HL-60 (cell line): ENCODE measurements at places on chromosomes 7 and 10.

GRCh38 chr10:71359364-71360046 is 37.2 kb upstream of the CDH23 start:
- peak; percentile 52 for DNase-seq

DNA sequence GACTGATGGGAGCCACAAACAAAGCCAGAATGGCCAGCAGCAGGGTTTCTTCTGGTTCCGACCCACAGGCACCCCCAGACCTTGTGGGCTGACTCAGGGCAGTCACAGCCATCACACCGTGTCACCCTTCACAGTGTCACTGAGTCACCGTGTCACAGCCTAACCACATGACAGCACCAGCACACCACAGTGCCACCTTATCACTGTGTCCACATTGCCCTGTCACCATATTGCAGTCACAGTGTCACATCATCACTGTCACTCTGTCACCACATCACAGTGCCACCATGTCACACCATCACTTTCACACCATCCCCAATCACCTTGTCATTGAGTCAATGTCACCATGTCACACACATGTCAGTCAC is 77.0 kb downstream of the OAT start:
- peak; percentile 22 for DNase-seq

- no peak for DNase-seq
These were observed 333.1 kb downstream of the CXCL12 start for GRCh38 chr10:44051584-44052385.

GRCh38 chr10:119263951-119264617 is 56.7 kb downstream of the GRK5 start:
- no peak for DNase-seq

DNA sequence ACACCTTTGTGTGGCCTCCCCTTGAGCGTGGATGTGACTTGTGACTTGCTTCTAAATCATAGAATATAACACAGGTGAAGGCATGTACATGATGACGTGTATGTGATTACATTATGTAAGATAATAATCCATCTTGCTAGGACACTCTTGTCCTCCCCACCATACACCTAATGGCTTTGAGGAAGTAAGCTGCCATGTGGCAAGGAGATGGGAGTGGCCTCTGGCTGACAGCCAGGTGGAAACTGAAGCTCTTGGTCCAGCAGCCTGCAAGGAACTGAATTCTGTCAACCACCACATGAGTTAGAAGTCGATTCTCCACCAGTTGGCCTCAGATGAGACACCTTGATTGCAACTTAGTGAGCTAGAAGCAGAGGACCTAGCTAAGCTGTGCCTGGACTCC is 67.4 kb upstream of the ELN start:
- peak; percentile 63 for DNase-seq

GRCh38 chr10:69965919-69966662 is 86.6 kb upstream of the MACROH2A2 start:
- DNase-seq: no peak

- peak; percentile 2 for DNase-seq
These were observed 110.0 kb downstream of the EMX2 start for GRCh38 chr10:117652228-117653169.

GRCh38 chr10:73359492-73359891 is 828 bp upstream of the CFAP70 start:
- DNase-seq: no peak

DNA sequence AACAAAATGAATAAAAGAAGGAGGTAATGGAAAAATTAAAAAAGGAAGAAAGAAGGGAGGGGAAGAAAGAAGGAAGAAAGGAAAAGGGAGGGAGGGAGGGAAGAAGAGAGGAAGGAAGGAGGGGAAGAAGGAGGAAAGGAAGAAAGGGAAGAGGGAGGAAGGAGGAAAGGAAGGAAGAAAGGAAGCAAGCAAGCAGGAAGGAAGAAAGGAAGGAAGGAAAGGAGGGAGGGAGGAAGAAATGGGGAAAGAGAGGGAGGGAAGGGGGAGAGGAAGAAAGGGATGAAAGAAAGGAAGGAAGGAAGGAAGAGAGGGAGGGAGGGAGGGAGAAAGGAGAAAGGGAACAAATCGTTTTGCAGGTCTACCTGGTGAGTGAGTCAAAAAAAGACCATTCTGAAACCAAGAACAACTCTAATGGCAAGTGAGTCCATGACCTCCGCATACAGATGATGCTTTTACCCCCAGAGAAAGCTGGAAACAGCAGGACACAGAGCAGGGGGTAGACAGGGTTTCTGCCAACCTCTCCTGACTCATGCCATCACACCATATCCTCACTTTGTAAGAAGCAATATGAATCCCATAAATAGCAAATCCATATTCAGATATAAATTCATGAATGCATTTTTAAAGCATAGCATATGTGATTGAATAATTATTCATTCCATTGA is 1112.9 kb upstream of the AUTS2 start:
- no peak for DNase-seq

DNA sequence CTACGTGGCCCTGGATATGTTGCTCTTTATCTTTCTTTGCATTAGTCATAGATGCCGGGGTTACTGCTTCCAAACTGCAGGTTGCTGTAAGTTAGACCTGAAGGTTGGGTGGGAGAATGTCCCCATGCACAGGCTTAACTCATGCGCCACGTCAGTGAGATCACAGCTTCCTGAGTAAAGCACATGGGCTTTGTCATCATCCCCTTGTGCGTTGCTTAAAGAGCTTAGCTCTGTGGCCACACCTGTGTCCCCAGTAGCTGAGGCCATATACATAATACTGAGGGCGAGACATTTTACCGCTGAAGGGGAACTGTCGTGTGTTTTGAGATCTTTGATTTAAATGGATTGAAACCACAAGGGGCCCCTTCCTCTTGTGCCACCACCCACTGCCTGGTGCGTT is 45.8 kb upstream of the BTBD16 start:
- DNase-seq: peak; percentile 9

GRCh38 chr7:34247468-34247867 is 342.1 kb downstream of the BMPER start:
- DNase-seq: no peak

- no peak for DNase-seq
These were observed 545.1 kb downstream of the AUTS2 start for GRCh38 chr7:70143075-70144044.

DNA sequence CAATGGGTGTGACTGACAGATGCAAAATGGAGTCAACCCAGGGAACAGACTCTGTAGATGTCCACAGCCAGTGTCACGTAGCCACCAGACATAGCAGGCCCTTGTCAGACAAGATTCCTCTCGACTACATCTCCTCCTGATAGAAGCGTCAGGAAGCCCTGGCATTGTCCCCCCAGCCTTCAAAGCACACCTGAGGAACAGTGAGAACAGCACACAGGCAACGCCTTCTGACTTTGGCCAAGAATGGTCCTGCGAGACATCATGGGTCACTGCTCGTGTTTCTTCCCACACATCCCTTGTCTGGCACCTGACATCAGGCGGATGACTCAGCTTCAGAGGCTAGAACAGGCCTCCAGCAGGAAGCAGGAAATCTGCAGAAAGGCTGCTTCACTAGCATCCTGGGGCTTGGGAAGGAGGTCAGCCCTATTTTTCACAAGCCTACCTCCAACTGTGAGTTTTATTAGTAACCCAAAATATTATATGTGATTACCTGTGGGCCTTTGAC is 52.8 kb upstream of the GPR26 start:
- no peak for DNase-seq

DNA sequence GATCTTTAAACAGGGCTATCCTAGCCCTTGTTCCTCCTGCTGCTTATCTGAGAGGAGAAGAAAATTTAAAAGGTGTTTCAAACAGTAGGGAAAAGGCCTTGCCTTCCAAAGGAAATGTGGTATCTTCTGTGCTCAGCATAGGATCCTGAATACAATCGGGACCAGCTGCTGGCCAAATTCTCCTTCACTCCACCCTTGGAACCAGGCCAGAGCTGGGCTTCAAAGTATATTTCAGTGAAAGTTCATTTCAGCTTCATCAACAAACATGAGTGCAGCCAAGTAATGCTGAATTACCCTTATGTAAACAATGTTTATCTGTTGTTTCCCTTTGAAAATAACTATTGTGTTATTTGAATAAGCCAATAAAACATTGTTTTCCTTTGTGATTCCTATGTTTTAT is 146.5 kb upstream of the MEOX2 start:
- DNase-seq: no peak

- no peak for DNase-seq
These were observed 48.0 kb downstream of the MTURN start for GRCh38 chr7:30182814-30183213.

GRCh38 chr7:4416396-4417056 is 265.6 kb upstream of the FOXK1 start:
- DNase-seq: no peak

- no peak for DNase-seq
These were observed 36.1 kb upstream of the CUL1 start for GRCh38 chr7:148662646-148663045.

DNA sequence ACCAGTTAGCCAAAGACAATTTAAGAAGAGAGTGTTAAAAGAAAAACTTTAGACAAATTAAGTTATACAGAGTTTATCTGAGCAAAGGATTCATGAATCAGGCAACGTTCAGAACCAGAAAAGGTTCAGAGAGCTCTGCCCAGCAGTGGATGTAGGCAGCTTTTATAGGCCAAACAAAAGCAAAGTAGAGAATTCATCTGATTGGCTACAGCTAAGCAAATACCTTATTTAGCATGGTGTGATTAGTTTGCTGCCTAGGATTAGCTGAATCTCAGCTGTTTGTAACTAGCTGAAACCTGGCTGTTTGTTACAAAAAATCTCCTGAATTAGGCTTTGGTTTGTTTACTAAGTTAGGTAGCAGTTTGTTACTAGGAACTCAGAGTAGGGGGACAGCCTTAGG is 66.0 kb downstream of the SLC25A40 start:
- no peak for DNase-seq

DNA sequence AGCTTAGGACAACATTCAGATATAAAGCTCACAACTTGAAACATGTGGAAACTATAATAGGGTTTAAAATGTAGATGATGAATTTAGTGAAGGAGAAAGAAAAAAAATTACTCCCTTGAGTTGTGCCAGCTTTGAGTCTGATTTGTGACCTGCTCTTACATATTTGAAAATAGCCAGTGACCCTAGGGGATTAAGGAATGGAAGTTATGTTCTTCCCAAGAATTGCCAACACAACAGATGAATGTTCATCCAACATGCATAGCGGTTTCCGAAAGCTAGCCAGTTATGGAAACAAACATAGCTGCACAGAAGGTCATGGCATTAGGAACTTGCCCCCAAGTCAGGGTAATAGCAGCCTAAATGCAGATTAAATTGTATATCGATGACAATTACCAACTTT is 10.8 kb downstream of the TMEM196 start:
- DNase-seq: no peak

DNA sequence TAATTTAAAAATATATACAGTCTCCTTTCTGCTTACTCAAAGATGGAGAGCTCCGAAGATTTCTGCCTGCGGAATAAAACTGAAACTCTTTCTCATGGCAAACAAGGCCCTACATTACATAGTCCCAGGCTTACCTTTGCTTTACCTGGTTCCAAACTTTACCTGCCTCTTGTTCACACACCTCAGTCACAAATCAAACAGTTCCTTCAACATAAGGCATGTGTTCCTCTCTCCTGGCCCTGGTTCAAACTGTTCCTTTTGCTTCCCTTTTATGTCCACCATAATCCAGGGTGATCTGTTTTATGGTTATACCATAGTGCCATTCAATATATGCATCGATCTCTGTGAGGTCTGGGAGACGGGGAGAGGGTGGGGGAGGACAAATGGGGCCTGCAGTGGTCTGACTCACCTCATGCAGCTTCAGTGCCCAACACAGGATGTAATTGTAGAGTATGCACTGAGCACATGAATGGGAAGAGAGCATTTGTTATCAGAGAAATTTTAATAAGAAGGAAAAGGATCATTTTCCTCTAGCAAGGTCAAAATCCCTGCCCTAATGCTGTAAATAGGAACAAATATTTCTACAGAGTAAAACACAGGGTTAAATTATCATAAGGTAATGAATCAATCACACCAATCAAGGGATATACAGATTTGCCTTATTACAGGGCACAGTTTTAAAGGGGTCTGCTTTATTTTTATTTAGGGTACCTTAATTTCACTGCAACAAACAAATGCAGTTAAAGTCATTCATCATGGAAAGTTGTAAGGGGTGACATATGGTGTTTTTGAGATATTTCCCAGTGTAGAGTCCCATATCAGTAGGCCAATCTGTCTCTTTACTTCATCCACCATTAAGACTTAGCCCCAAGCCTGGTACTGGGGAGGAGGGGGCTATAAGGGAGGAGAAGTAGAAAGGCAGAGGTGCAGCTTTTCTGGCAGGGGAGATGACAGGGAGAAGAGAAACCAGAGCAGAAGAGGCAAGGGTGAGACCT is 88.8 kb upstream of the PDE1C start:
- no peak for DNase-seq

GRCh38 chr10:22770270-22770669 is 55.9 kb upstream of the PIP4K2A start:
- DNase-seq: no peak

DNA sequence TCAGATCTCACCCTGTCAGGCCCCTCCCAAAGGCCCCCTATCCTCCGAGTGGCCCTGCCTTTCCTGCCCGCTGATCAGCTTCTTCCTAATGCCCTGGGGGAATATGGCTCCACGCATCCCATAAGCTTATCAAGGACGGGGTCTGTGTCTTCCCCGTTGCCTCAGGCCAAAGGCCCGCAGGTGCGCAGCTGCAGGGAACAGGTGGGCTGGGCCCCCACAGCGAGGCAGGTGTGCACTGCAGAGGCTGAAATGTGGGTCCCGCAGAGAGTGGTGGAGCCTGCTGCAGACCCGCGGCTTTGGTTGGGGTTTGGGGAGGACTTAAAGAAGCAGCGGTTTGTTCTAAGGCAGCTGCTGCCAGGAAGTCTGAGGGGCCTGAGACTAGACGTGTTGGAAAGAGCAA is 220.8 kb upstream of the TCERG1L start:
- no peak for DNase-seq

DNA sequence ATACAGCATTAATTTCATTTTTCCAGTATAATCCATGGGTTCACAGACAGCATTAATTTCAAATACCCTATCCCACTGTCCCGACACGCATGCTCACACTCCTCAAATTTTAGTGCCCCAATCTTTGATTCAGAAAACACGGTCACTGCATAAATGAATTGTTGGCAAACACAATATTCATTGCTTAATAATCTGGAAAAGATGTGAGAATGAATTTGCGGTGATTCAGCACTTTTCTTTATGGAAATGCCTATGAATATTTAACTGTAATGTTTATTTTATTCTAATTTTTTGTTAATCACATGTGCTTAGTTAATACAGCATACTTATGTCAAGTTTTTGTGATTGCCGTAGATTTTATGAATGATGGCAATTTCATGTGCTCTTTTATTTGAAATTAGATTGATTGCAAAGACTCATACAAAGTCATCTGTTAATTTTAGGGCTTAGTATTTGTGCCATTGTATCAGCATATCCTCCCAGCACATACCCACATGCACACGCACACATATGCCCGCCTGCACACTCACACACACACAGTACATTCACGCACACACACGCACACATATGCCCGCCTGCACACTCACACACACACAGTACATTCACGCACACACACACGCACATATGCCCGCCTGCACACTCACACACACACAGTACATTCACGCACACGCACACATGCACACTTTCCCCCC is 35.1 kb downstream of the MACROH2A2 start:
- DNase-seq: no peak

GRCh38 chr7:874031-874749 is 2.2 kb upstream of the GET4 start:
- no peak for DNase-seq
